ENCODE measurements at places on chromosomes 7 and 10.

DNA sequence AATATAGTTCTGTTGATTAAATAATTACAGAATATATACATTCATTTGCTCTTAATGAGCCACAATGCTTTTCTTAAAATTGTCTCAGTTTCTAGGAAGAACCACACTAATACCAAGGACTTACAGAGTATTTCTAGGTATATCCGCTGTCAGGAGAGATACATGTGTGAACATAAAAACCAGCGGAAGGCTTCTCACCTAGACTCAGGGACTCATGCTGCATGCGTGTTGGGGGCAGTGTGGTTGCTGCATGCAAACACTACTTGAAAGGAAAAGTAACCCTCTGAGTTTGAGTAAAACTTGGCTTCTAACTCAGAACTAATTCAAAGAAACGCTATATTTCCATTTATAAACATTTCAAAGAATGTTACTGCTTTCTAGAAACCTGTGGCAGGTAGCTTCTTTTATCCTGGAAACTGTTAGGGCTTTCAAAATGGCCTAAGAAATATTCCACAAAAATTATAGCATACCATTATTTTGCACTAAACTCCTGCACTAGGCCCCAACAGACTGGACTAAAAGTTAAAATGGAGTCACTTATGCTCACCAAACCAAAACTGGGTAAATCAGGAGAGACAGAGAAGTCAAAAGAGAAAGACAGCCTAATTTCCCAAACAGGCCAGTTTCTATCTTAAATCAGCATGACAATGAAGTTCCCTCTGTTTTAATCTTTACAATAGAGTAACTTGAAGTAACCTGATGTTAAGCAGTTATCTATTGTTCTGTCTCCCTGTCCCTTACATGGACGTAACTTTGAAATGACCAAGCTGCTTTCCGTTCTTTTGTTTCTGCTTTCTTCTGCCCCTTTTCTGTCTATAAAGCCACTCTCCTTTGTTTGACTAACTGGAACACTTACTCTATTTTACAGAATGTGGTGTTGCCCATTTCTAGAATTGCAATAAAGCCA is 95.2 kb upstream of the FAM133B start:
- DNase-seq: peak; percentile 85

GRCh38 chr7:38374507-38374906 is 101.1 kb upstream of the TARP start:
- peak; percentile 78 for DNase-seq

GRCh38 chr7:158344706-158345300 is 242.8 kb downstream of the PTPRN2 start:
- no peak for DNase-seq

GRCh38 chr7:45224832-45225231 is 67.2 kb downstream of the RAMP3 start:
- DNase-seq: no peak

DNA sequence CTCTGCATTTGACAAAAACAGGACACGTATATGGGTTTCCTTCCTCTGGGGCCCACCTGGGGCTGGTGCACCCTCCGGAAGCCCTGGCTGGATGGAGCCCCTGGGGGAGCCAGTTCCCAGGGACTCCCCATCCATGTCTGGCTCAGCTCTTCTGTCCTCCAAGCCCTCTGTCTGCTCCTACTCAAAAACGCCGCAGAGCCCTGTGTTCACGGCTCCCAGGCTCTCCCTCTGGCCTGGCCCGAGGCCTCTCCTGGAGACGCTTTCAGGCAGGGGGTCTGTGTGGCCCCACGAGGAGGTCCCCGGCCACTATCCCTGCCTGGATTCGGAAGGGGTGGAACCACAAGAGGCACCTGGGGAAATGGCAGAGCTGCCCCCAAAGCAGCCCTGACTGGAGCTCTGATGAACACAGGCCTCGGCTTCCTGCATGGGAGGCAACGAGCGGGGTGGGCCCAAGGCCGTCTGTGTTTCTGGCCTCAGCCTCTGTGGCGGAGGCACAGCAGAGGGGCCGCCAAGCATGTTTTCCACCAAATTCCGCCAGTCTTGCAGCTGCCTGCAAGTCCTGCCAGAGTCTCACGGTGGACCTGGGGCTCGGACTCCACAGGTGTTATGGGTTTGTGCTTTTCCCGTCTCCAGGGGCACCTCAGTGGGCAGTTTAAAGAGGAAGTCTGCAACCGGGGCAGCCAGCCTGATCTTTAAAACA is 22.6 kb upstream of the INPP5A start:
- no peak for DNase-seq

GRCh38 chr10:116742367-116743265 is at the start of gene HSPA12A:
Gene HSPA12A, minus strand, starts transcription at chr10:116742566. Its CDS starts 97 bp downstream, at chr10:116742469.
- peak; percentile 81 for DNase-seq

DNA sequence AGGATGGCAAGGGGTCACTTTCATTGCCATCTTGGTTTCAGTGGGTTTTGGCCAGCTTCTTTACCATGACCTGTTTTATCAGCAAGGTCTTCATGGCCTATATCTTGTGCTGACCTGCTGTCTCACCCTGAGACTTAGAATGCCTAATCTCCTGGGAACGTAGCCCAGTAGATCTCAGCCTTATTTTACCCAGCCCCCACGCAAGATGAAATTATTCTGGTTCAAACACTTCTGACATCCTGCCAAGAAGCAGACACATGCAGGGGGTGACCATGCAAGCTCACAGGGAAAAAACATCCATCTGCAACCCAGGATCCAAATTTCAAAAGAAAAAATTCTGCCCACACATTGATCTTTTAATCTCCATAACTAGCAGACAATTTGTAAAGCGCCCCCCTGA is 88.4 kb upstream of the EEPD1 start:
- DNase-seq: no peak

DNA sequence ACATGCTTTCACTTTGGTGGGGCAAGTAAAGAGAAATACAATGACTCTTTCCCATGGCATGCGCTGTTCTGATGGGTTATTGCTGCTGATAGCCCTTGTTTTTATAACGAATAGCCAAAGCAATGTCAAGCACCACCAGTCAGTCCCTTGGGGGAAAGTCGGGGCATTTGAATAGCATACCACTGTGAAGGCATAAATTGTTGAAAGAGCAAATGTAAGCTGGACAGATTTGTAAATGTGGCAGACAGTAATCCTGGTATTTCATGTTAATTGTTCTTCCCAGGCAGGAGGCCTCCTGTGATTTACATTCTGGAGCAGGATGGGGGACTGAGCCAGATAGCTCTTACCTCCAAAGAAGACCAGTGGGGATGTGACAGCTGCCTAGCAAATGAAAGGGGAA is 293.3 kb downstream of the ADRA2A start:
- DNase-seq: no peak

DNA sequence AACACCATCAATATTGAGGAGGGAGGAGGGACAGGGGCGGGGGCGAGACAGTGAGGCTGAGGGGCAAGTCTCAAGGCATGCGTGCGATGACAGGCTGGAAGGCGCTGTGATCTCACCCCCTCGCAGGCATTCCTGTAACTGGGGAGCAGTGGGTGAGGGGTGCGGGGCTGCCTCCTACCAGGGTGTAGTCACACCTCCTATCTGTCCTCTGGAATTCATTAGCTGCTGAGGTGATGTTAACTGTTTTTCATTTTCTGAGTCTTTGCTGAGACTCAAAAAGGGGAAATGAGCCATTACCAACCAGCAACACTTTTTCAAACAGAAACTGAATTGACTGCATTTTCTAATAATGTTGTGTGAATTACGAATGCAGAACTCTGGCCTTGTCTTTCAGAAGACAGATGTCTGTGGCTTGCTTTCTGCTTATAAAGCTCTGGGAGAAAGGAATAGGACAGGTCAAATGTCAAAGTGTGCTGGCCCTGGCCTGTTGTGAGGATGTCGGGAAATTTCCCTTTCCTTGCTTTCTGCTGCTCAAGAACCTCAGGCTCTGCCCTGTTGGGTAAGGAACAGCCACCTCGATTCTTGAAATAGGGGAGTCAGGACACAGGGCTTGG is 23.7 kb upstream of the CDH23 start:
- DNase-seq: no peak

All from activated effector memory CD4-positive, alpha-beta T cell treated with anti-CD3 and anti-CD28 coated beads, Interleukin-2, amount 50 U/mL, for 16 hours (primary cell).